ENCODE measurements at places on chromosomes 2 and 18.

- no peak for ATAC-seq
These were observed 38.4 kb downstream of the ABCB11 start for GRCh38 chr2:168992591-168993349.

DNA sequence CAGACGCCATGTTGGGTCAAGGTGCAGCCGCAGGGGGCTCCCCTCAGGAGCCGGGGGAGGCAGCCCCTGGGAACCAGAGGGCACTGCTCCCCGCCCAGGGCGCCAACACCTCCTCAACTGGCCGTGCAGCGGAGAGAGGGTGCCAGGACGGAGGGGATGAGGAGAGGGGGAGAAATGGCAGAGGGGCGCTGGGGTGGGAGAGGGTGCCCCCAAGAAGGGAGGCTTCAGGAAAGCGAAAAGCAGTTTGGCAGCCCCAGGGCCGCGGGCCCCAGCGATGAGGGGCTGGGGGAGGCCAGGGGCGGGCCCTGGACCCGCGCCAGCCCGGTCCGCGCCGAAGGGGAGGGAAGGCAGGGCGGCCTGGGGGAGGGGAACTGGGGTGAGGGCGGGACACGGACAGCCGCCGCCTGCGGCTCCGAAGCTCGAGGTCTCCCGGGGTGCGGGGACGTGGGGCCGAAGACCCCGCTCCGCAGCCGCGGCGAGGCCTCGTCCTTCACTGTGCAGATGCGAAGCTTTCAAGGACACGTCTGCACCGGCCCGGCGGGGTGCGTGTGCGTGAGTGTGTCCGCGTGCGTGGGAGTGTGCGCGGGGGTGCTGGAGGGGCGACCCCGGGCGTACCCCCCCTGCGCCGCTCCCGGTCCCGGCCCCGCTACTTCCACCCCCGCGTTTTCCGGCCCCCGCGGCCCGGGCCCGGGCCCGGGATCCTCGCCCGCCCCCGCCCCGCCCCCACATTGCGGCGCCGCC is 1.4 kb downstream of the DNMT3A start:
- ATAC-seq = no peak

DNA sequence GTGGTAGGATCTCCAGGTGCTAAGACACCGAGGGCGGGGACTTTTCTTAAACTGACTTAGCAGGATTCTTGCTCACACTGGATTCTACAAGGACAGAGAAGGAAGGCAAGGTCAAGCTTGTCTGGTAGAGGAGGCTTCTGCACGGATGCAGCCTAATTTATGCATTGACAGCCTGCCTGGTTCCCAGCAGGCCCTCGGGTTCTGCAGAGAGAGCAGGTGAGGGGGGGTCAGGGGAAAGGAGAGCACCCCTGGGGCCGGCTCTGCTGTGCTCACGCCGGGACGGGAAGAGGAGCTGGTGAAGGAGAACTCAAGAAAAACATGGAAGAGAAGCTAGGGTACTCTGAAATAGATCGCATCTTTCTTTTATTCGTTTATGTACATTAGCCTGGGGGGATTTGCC is 46.4 kb downstream of the ADI1 start:
- no peak for ATAC-seq

- ATAC-seq = no peak
These were observed 10.7 kb downstream of the ZNF142 start for GRCh38 chr2:218648787-218649100.

DNA sequence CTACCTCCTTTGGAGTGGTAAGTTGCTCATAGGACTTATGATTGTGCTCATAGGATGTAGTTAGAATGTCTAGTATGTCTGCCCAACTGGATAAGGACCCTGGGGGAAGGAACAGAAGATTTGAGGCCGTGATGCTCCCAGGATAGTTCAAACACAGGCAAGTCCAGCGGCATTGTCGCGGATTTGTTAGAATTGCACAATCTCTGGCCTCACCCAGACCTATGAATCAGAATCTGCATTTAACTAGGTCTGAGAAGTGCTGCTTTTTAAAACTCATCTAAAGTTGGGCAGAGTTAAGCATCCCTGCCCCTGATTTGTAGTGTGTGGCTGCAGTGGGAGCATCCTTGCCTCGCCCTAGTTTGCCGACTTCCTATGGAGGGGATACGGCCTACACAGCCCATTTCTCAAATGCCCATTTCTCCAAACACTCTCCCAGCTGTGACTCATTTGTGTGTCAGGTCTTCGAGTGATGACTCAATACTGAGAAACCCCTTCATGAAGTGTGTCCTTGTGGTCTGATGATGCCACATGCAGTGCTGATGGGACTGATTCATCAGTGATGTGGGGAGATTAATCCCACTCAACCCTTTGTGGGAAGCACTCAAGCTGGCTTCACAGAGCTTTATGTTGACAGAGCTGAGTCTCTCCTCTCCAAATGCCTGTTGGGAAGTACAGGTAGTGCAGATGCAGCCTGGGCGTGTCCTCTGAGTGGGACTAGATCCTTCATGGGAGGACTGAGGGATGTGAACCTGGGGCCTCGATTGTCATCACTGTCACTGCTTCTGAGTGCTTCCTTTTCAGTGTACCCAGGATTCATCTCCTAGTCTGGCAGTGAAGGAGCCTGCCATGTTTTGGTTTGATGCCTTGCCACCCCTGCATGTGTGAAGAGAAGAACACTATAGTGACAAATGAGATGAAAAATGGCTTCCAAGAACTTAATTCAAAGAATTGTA is 18.7 kb downstream of the SMIM21 start:
- ATAC-seq = no peak

- ATAC-seq = no peak
These were observed 258.0 kb upstream of the SIX2 start for GRCh38 chr2:45267062-45267792.

DNA sequence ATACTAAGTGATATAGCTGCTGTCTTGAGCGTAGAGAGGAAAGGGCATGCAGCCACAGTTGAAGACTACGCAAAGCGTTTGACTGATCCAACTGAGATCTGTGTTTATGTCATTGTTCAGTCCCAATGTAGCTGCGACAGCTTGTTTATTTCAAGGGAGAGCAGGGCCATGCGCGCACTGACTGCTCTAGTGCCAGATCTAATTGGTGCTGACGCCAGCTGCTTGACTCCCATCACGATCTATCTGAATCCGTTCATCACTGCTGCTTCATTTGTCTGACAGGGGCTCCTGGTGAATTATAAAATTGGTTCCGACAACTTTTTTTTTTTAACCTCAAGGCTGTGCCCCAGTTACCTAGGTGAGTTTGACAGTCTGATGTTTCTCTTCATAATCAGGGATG is 75.7 kb downstream of the CHST9 start:
- no peak for ATAC-seq

- no peak for ATAC-seq
These were observed 63.5 kb downstream of the MYOM1 start for GRCh38 chr18:3156325-3156640.

DNA sequence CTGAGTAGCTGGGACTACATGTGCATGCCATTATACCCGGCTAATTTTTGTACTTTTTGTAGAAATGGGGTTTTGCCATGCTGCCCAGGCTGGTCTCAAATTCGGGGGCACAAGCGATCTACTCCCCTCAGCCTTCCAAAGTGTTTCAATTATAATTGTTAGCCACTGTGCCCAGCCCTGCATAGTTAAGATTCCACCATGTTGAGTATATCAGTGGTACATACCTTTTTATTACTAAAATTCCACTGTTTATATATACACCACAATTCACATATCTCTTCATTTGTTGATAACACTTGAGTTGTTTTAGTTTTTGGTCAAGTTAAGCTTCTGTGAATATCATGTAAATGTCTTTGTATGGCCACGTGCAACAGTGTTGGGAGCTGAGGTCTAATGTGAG is 12.8 kb upstream of the FMNL2 start:
- no peak for ATAC-seq

- no peak for ATAC-seq
These were observed at the start of gene LDLRAD4 for GRCh38 chr18:13218368-13218991. Gene LDLRAD4 (plus strand): TSS chr18:13218760.
